ENCODE measurements at places on chromosomes 5 and 9.

DNA sequence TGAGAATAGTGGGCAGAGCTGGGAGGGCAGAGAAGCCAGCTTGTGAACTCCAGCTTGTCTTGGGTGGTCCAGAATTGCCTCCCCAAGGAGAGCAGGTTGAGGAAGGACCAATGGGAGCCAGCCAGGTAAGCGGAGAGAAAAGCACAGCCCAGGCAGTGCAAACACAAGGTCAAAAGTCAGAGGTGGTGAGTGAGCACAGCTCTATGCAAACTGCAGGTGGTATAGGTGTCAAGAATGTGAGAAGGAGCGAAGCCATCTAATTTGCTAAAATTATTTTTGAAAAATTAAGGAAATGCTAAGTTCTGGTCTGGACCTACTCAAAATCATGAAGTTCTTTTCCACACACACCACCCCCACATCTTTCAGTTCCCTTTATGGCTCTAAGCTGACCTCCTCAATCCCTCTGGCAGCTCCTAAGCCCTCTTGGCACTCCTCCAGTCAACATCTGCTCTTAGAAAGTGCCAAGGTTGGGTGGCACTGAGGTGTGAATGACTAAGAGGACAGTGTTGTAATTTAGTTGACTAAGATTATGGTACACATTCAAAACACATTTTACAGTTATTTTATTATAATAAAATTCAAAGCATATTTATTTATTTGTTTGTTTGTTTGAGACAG lies 6.6 kb upstream of the OTULINL start:
- no peak for DNase-seq

DNA sequence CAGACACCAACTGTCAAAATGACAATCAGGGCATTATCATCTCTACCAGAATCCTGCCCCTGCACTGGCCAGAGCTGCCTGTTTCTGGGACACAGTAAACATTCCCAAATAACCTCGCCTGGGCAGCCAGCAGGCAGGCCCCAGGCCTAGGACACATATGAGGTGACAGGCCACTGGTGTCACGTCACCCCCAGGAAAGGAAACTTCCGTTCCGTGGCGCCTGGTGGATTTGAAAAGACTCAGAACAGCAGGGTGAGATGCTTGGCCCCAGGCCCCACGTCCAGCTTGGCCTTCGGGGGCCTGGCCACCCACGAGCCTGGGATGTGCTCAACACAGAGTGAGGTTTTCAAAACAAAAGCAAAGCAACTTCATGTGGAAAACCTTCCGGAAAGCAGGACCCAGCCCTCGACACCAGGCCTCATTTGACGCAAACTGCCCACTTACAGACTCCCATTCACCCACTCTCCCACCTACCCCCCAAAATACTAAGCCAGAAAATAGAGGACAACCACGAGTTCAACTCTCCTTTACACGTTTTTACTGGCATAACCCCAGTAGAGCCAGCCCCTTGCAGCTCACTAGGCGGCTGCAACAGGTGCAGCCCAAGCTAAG lies 1.2 kb downstream of the SEMA4D start:
- DNase-seq = no peak

DNA sequence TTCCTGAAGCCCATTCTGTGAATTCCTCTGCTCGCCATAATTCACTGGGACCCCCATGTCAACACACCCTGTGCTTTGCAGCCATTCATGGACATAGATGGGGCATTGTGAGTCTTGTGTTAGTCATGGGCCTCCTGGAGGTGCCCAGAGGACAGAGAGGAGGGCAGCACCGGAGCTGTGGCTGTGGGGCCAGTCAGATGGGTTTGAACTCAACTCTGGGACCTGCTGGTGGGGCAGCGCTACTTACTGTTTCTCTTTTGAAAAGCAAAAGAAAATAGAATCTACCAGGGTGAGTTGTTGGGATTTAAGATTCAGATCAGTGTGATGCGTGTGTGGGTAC lies 11.3 kb upstream of the EXOC3 start:
- DNase-seq = no peak

DNA sequence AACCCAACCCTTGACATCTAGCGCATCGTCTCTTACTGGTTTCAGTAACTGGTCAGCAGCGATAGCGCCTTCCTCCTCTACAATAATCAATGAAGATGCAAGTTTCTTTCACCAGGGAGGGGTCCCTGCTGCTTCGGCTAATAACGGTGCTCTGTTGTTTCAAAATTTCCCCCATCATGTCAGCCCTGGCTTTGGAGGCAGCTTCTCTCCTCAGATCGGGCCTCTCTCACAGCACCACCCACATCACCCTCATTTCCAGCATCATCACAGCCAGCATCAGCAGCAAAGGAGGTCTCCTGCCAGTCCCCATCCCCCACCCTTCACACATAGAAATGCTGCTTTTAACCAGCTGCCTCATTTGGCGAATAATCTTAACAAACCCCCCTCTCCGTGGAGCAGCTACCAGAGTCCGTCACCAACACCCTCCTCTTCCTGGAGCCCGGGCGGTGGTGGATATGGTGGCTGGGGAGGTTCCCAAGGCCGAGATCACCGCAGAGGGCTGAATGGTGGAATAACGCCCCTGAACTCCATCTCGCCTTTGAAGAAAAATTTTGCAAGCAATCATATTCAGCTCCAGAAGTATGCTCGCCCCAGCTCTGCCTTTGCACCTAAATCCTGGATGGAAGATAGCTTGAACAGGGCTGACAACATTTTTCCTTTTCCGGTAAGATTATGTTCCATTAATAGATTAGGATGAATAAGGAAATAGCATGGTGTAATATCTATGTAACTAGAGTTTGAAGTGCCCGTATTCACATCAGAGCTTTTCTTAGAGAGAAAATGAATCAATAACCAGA lies 2.2 kb downstream of the CPEB4 start:
- no peak for DNase-seq

GRCh38 chr5:91177085-91177484 lies 206.0 kb downstream of the ARRDC3 start:
- no peak for DNase-seq

GRCh38 chr5:155402927-155403640 lies 389.5 kb downstream of the KIF4B start:
- no peak for DNase-seq

- no peak for DNase-seq
Measured at GRCh38 chr5:170405817-170406216, 16.6 kb upstream of the KCNMB1 start.

- no peak for DNase-seq
Measured at GRCh38 chr5:173642191-173642816, 25.9 kb upstream of the BOD1 start.

DNA sequence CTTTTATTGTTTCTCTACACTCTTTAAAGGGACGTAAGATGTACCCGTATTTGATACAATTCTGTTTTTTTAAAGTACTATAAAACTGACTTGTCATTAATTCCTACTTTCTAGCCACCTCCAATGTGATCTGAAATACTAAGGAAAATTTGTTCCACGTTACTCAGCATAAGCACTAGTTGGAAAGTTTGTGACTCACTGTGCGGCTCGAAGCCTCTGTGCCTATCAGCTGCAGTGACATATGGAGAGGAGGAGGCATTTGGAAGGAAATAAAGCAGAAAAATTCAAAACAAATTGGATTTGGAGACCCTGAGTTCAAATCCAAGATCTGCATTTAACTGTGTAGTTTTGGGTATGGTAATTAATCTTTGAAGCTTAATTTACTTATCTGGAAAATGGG lies 339.3 kb downstream of the BRINP1 start:
- DNase-seq = no peak

GRCh38 chr9:136823136-136824046 lies 15.6 kb downstream of the RABL6 start:
- no peak for DNase-seq

DNA sequence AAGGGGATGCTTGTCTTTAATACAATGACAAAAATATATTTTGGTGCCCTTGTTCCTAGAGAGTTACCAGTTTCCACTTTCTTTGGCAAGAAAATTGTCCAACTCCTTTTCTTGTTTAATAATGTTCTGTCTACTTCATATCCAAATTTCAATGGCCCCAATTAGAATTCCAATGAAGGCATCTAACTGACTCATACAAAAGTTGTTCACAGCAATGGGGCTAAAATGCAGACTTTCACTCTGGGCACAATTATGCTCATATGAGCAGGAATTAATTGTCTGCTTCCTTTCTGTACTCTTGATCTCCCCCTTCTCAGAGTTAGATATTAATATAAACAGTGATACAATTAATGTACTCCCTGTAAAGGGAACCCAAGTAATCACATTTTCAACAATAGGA lies 42.1 kb upstream of the ZNF622 start:
- no peak for DNase-seq

- no peak for DNase-seq
Measured at GRCh38 chr5:35143841-35144240, 86.4 kb downstream of the PRLR start.

- no peak for DNase-seq
Measured at GRCh38 chr9:118652258-118652657, 717.0 kb downstream of the BRINP1 start.

- DNase-seq = no peak
Measured at GRCh38 chr5:58834242-58835225, 251.7 kb downstream of the RAB3C start.

DNA sequence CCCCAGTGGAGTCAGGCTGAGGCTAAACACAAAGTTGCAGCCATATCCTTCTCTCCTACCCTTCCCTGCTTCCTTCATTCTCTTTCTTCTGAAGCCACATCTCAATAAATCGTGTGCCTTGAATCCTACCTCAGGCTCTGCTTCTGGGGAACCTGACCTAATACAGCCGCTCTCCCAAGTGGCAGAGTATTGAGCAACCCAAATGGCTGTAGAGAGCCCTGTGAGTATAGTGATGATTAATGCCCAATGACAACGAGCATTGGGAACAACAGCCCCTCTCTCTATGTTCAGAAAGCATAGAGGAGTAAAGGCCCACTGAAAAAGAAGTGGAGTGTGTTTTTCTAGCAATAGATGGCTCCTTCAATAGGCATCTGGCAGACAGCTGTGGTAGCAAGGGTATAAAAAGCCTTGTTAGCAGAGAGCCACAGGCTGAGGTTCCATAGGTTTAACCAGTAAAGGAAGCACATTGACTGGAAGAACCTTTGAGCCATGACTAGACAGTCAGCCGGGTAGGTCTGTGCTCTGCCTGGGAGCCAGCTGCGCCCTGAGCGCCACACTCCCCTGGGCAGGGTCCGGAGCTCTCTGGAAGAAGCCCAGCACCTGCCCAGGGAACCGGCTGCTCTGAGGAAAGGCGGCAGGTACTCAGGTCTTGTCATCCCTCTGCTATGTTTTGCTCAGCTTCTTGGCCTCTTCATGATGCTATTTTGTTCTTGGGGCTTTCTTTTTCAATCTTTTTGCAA lies 22.6 kb upstream of the HSPA9 start:
- DNase-seq = no peak

GRCh38 chr9:135463140-135463539 lies 16.4 kb upstream of the PPP1R26 start:
- no peak for DNase-seq

DNA sequence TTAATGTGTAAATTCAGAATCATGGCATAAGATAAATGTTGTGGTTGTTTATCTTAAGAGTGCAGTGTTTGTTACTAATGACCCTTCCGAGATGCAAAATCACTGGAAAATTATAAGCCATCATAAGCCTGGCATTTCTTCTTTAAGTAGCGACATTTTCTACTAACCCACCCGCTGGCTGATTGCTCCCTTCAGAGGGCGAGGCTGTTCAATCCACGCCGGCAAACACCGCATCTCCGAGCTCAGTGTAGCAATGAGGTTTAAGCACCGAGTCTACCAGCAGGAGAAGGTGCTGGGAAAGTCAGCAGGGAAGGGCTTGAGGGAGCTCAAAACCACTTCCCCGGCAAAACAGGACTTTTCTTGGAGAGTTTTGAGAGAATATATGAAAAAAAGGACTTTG lies 52.7 kb downstream of the AK8 start:
- no peak for DNase-seq

GRCh38 chr5:78716206-78716605 lies 67.6 kb upstream of the LHFPL2 start:
- no peak for DNase-seq

DNA sequence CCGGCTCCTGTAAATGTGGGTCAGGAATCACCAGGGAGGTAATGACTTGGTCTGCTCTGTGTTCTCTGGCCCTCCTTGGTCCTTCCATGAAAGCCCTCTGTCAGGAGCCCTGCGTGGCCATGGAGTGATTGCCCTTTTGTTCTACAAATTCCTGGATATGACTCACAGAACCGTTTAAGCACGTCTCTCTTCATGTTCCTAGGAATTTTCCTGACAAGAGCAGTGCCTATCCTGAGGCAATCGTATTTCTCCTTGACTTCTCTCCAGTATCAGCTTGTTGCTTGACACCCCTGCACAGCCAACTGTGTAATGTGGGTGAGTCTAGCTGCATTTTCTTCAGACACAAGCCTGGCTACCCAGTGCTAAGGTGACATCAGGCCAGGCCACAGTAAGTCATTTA lies 274.3 kb upstream of the ZNF462 start:
- DNase-seq = no peak

DNA sequence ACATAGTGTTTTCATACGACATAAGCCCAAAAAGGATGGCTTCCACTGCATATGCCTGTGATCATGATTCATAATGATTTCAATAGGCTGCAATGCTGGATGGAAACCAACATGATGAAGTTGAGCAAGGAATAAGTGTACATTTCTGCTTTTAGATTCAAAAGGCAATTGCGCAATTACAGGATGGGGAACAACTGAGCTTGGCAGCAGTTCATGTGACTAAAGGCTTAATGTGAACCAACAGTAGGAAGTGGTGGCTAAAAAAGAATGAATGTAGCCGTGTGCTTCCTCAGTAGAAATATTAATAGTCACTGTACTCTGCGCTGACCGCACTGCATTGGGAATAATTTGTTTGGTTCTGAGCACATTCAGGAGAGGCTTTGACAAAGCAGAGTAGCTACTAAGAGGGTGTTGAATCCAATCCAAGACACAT lies 51.2 kb downstream of the SLC1A3 start:
- DNase-seq = no peak

GRCh38 chr9:16131264-16131663 lies 578.4 kb downstream of the CCDC171 start:
- no peak for DNase-seq

GRCh38 chr5:98734646-98735045 lies 38.8 kb upstream of the RGMB start:
- no peak for DNase-seq

- DNase-seq = no peak
Measured at GRCh38 chr5:95808686-95809413, 13.7 kb downstream of the GLRX start.

- DNase-seq = no peak
Measured at GRCh38 chr5:18662231-18662630, 1028.0 kb downstream of the TAF11L14 start.

DNA sequence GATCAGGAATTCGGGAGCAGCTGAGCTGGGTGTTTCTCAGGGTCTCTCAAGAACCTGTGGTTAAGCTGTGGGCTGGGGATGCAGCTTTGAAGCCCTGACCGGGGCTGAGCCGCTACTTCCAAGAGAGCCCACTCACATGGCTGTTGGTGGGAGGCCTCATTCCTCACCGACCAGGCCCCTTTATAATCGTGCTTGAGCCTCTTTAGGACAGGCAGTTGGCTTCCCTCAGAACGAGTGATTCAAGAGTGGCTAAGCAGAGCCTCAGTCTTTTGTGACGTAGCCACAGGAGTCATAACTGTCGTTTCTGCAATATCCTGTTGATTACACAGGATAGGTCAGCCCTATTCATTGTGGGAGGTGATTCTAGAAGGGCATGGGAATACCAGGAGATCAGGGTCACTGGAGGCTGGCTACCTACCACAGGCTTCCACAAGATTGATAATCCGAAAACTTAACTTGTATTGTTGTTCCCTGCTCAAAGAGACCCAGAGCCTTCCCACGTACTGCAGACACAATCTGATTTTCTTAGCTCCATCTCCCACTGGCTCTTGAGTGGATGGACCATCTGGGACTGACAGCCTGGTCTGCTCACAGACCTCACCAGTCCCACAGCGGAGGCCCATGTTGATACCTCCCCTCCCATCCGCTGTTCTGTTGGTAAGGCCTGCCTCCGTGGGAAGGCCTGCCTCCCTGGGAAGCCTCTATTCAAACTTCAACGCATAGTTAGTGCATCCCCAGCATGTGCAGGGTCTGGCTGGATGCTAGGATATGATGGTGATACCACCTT lies 3.0 kb upstream of the ERGIC1 start:
- no peak for DNase-seq
